ENCODE measurements at places on chromosomes 1 and 21.

GRCh38 chr1:234958706-234959657, 169.7 kb downstream of the TOMM20 start:
- no peak for DNase-seq

- DNase-seq = no peak
These were observed 20.1 kb downstream of the CSTB start for GRCh38 chr21:43755820-43756594.

DNA sequence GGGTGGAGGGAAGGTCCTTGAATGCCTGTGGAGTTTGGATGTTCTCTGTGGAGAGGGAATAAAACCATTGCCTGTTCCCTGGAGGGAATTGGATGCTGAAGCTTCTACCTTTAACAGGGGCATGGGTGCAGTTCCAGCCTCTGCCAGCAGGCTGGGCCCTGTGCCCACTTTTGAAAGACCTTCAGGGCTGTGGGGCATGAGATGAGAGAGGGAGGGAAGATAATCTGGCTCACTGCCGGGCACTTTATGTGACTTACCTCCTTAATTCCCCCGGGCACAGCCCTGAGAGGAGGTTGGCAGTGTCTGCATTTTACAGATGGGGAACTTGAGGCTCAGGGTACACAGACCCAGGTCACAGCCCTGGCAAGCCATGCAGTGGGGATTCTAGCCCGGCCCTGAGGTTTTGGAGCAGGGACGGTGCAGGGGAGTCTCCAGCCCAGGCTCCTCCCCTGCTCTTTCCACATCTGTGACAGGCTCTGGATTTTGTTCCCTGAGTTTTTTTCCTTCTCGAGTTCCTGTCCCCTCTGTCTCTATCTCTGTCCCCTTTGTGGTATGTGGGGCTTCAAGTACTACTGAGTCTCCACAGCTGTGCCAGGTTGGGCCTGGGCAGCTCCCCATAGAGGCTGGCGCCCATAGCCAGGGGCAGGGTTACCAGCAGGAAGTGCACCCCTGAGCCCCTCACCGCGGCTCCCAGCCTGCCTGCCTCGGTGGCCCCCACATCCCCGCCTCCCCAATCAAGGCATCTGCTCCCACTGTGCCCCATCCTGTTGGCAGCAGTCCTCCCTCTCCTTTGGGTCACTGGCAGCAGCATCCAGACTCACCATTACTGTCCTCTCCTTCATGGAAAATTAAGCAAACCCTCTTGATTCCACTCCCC, 14.0 kb upstream of the THEMIS2 start:
- DNase-seq = peak; percentile 74

DNA sequence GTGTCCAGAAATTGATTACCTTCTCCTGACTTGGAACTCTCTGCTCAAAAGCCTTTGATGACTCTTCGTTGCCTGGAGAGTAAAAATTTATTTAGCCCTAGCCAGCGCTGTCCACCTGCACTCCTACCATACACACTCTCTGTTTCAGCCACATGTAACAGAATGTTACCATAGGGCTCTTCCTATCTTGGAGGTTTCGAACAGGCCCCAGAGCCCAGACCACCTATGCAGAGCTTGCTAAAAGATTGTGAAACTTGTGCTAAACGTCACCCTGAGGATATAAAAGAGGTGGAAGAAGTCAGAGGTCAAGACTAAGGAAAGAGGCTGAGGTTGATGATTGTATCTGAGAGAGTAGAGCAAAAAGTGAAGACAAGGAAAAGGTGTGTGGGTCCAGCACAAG, 237.0 kb upstream of the HOOK1 start:
- no peak for DNase-seq

- DNase-seq = no peak
These were observed 126.2 kb upstream of the L1TD1 start for GRCh38 chr1:62068416-62068843.

DNA sequence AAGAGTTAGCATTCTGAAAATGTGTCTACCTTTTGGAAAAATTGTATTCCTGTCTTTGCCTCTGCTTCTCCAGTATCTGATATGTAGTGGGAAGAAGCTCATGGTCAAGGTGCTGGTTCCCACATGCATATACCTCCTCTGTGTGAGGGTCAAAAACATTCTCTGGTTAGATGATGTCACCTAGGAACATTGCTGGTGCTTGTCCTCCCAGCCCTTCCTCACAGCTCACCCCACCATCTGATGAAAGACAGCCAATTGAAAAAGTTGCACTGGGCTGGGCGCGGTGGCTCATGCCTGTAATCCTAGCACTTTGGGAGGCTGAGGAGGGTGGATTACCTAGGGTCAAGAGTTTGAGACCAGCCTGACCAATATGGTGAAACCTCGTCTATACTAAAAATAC, 154.4 kb downstream of the NR5A2 start:
- DNase-seq = no peak

DNA sequence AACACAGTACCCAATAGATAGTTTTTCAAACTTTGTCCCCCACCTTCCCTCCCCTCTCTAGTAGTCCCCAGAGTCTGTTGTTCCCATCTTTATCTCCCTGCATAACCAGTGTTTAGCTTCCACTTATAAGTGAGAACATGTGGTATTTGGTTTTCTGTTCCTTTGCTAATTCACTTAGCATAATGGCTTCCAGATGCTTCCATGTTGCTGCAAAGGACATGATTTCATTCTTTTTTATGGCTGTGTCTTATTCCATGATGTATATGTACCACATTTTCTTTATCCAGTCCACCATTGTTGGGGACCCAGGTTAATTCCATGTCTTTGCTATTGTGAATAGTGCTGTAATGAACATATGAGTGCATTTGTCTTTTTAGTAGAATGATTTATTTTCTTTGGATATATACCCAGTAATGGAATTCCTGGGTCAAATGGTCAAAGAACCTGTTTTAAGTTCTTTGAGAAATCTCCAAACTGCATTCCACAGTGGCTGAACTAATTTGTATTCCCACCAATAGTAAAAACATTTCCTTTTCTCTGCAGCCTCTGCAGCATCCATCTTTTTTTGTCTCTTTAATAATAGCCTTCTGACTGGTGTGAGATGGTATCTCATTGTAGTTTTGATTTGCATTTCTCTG, 126.0 kb downstream of the AK5 start:
- DNase-seq = no peak

GRCh38 chr1:62437273-62437940, 558 bp downstream of the USP1 start:
- peak; percentile 15 for DNase-seq

GRCh38 chr1:55402671-55403464, 187.7 kb upstream of the USP24 start:
- DNase-seq = no peak

DNA sequence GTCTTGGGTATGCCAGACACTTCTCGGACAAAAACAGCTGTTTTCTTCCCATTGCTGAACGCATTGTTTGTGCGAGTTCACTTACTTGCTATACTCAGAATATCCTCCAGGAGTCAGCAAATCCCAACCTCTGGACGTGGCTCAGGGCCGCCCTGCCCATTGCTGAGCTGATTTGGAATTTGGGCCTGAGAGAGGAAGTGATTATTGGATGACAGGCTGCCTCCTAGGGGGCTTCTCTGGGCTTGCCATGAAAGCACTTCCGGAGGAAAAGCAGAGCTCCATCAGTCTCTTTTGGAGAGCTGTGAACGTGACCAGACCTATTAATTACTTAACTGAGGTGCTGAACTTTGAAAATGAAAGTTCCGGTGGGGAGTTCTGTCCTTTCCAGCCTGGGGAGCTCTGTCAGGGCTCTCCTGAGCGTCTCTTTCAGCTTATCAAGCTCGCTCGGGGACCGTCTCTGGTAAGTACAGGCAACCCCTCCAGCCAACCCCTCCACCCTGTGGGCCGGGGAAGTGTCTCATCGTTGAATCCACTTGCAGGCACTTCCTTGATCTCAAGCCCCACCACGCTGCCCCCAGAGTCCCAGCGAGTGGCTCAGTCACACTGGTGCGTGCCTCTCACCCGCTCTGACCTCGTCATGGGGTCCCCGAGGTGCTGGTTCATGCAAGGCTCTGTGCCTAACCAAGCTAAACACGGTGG, 76.9 kb downstream of the CLIC6 start:
- peak; percentile 17 for DNase-seq

DNA sequence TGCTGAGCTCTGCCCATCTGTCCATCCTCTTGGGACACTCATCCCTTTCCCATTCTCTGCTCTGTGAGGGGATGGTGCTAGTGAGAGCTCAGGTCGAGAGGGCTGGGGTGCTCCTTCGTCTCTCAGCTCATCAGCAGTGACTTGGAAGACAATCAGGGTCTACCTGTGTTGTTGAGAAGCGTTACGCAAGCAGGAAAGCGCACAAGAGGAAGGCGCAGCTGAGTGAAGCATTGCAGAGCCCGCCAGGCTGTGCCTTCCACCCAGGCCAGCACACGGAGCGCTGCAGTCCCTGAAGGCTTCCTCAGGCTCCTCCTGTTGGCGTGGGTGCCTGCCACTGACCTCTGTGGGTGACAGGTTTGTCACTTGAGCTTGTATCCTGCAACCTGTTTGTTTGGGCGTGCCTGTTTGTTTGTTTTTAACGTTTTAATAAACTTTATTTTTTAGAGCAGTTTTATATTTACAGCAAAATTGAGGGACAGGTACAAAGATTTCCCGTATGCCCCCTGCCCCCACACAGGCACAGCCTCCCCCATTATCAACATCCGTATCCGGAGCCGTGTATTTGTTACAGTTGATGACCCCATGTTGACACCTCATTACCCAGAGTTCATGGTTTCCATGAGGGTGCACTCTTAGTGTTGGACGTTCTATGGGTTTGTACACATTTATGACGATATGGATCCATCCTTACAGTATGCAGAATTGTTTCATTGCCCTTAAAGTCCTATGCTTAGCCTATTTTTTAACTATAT, 36.7 kb downstream of the ADARB1 start:
- DNase-seq = no peak

- no peak for DNase-seq
These were observed 160.8 kb downstream of the HHAT start for GRCh38 chr1:210489491-210489890.

GRCh38 chr21:29176471-29177120, 46.2 kb downstream of the MAP3K7CL start:
- no peak for DNase-seq

DNA sequence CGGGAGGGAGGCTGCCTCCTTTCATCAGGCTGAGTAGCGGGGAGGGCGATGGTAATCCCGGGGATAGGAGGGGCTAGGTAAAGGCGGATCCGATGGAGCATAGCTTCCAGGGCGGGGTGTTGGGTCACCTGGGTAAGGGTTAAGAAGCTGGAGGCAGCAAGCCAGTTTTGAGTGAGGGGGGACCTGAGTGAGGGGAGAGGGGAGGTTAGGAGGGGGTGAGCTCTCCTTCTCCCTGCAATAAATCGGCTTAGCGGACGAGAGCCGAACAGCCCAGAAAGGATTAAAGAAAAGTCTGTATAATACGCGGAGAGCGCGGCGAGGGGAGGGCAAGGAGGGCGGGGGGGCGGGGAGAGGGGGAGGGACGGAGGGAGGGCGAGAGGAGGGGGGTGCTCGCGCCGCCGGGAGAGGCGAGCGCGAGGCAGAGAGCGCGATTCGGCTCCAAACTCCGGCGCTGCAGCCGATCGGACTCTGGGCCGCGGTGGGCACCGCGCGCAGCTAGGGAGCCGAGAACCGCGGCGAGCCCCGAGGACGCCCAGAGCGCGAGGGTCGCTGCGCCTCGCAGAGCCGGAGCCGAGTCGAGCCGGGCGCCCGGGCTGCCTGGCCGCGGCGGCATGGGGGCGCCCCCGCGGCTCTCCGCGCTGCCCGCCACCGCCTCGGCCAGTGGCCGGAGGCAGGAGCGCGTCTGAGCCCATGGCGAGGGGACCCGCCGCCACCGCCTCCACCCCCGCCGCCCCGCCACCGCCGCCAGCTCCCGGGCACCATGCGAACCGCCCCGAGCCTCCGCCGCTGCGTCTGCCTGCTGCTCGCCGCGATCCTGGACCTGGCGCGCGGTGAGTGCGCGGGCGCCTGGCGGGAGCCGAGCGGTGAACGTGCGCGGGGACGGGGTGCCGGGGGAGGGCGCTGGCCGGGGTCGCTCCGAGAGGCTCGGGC, at the start of gene IGSF21:
TSS of gene IGSF21 (plus strand) at position 430 of the 930 bp plus-strand sequence. CDS start at position 761, 331 bp downstream.
- no peak for DNase-seq

DNA sequence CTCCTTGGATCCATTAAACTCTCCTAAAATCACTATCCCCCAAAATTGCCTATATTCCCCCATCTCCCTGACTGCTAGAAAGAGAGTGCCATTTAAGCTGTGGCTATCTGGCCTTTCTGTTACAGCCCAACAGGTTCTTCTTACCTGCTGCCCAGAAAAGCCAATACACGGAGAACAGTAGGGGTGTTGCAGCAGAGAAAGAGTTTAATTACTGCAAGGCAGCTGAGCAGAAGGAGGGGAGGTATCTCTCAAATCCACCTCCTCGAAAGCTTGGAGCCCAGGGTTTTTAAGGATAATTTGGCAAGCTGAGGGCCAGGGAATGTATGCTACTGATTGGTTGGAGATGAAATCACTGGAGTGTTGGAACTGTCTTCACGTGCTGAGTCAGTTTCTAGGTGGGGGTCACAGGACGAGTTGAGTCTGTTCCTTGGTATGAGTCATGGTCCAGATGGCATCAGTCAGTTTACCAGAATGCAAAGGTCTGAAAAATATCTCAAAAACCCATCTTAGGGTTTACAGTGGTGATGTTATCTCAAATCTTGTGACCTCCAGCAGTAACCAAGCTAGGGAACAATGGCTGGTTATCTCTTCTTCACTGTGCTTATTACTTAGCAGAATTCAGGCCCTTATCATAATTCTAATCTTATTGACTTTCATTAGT, 89.8 kb downstream of the SMYD3 start:
- no peak for DNase-seq

DNA sequence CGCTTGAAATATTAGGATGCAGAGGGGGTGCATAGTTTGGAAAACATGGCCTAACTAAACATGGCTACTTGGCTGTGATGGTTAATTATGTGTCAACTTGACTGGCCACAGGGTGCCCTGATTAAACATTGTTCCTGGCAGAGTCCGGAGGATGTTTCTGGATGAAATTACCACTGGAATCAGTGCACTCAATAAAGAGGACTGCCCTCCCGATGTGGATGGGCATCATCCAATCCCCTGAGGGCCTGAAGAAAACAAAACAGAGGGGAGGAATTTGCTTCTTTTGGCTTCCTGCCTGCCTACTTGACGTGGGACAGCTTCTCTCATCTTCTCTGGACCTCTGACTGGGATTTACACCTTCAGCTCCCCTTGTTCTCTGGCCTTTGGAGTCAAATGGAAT, 79.1 kb upstream of the KCNE2 start:
- DNase-seq = no peak

DNA sequence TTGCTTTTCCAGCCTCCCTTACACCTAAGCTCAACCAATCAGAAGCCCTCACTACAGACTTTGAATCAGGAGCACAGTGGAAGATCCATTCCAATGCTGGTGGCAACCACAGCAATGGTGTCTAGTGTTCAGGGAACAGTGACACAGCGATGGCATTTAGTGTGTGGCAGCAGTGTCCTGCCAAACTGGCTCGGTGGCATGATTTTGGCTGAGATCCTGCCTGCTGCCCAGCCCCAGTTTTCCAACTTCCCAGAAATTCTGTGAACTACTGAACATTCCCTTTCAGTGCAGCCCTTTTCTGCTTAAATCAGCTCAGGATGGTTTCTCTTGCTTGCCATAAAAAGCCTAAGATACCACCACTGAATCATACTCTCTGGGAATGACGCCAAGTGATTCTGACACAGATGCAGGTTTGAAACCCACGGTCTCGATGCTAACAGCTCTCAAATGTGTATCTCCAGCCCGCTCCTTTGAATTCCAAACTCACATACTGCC, 8.8 kb downstream of the ASAP3 start:
- DNase-seq = no peak

GRCh38 chr1:183278739-183279591, 92.9 kb downstream of the LAMC2 start:
- no peak for DNase-seq
